ENCODE measurements at places on chromosomes 7 and 10.

DNA sequence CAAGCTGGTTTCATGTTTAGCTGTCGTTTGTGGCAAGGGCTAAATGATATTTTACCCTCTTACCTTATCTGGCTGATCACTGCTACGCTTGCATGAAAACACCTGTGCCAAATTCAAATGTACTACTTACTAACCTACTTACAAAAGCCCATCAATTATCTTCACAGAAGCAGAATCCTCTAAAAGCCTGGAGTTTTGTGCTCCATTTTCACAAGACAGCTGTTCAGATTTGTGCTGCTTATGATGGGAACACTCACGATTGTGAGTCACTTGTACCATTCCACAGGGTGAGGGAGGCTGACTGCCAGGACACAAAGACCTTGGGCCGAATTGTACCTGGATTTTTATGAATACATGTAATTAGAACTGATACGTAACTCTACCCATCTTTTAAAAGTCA, 245.0 kb upstream of the NPY start:
- DNase-seq = peak; percentile 94

DNA sequence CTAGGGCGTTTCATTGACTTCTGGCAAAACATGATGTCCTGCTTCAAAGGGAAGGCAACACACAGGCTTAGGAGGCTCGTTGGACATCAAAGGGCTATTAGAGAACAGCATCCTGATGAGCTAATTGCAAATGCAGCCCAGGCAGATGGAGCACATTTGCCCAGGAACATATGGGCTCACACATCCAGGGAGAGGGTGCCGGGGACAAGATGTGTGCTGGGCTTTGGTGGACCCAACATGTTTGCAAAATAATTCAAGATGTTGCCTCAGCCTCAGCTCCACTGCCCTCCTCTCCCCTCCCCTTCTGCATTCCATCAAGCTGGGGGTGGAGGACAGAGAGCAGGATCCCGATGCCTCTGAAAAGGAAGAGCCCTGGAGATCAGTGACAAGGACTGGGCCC, 217.1 kb upstream of the ZMIZ1 start:
- no peak for DNase-seq

DNA sequence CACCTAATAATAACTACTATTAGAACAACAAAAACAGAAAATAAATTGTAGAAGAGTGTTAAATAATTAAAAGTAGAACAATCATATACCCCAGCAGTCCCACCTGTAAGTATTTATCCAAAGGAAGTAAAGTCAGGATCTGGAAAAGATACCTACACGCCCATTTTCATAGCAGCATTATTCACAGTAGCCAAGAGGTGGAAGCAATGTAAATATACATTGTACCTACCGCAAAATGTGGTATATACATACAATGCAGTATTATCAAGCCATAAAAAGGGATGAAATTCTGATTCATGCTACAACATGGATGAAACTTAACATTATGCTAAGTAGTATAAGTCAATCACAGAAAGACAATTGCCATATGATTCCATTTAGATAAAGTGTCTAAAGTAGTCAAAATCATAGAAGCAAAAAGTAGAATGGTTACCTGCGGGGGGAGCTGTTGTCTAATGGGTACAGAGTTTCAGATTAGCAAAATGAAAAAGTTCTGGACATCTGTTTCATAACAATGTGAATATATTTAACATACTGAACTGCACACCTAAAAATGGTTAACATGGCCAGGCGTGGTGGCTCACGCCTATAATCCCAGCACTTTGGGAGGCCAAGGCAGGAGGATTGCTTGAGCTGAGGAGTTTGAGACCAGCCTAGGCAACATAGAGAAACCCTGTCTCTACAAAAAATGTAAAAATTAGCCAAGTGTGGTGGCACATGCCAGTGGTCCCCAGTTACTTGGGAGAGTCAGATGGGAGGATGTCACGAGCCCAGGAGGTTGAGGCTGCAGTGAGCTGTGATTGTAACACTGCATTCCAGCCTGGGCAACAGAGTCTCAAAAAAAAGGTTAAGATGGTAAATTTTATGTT, 6.0 kb upstream of the TMED4 start:
- DNase-seq = peak; percentile 17

- DNase-seq = no peak
Observed at GRCh38 chr7:16739863-16740622, 13.5 kb upstream of the TSPAN13 start.

GRCh38 chr10:34184939-34185386, 630.1 kb downstream of the PARD3 start:
- DNase-seq = no peak

- no peak for DNase-seq
Observed at GRCh38 chr10:52232561-52233350, 81.3 kb upstream of the DKK1 start.
